Effector memory CD8-positive, alpha-beta T cell (primary cell): ENCODE measurements at places on chromosomes 7 and 10.

- DNase-seq = no peak
Measured at GRCh38 chr7:112105584-112106530, 100.3 kb downstream of the DOCK4 start.

DNA sequence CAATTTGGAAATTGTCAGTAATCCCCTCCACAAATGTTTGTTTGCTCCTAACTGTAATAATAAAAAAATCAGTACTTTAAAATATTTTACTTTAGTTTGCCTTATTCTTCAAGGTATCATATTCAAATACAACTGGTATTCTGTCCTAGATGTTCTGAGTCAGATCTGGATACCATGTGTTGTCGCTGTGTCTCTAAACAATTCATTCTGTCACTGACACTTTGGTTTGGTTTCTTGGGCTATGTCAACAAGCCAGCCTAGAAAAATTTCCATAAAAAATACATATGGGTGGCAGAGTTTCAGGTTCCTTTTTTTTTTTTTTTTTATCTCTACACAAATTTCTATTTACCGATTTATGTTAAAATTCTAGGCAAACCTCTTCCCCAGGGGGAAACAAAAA, 33.2 kb upstream of the SEMA3D start:
- no peak for DNase-seq

- no peak for DNase-seq
Measured at GRCh38 chr10:19843487-19843886, 27.3 kb downstream of the PLXDC2 start.

DNA sequence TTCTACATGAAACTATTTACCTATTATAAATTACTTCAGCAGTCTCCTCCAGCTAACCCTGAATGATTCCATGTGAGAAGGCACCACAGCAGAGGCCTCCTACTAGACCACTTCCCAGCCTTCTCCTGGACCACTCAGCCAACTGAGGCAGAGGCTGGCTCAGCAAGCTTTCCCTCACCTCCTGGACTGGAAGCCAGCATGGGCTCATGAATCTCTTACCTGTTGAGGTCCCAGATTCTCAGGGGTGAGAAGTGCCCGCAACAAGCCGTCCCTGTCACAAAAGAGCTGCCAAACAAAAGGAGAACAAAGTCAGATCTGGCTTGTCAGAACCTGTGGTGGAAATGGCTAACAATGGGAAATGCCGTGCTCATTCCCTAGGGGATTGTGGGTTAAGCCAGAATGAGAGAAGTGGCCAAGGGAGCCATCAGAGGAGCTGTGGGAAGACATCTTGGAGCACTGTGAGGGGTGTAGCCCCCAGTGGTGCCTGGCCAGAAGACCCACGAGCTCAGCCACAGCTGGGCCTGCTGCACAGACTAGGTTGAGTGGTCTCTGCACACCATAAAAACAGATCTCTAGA, 36.5 kb downstream of the DPCD start:
- DNase-seq = no peak

- DNase-seq = no peak
Measured at GRCh38 chr10:71351628-71352319, 32.7 kb downstream of the SLC29A3 start.

GRCh38 chr7:158271646-158272045, 316.0 kb downstream of the PTPRN2 start:
- no peak for DNase-seq

- DNase-seq = no peak
Measured at GRCh38 chr7:157538321-157538720, 201.5 kb downstream of the DNAJB6 start.

- DNase-seq = no peak
Measured at GRCh38 chr7:155458111-155458877, at the start of gene EN2. EN2 (plus strand) TSS chr7:155458129; CDS start chr7:155458378, 249 bp downstream.

DNA sequence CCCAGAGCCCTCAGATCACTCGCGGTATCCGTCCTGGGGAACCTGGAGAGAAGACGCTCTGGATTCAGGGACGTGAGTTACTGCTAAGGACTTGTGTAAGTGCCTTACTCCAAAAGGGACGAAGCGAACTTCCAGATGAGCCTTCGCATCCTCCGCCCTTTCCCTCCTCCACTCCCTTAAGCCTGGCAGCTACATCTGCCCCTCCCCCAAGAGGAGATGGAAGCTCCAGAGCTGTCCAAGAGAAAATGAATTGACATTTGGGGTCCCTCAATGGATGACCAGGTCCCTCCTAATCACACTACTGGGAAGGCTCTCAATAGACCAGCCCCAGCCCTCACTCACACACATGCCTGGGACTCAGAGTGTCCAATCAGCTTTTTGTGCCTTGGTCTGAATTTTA, 31.3 kb upstream of the GDF10 start:
- no peak for DNase-seq

DNA sequence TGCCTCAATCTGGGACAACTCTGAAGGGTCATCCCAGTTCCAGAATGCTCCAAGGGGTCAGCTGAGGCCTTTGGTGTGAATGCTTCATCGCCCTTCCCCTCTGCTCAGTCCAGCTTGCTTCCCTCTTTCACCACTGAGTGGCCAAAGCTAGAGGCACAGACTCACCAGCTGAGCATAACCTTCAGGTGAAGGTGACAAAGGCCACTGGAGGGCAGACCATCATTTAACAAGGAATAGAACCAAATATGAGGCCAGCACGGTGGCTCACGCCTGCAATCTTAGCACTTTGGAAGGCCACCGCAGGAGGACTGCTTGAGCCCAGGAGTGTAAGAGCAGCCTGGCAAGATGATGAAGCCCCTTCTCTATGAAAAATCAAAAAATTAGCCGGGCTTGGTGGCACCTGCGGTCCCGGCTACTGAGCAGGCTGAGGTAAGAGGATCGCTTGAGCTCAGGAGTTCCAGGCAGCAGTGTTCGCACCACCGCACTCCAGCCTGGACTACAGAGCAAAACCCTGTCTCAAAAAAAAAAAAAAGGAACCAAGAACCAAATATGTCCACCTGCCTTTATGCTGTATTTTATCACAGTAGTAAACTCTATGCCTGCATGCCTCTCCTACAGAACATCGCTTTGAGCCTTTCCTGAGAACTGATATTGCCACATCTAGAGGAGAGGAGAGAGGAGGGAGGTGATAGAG, 13.4 kb downstream of the PRKAG2 start:
- DNase-seq = no peak

GRCh38 chr7:42698600-42699374, 213.1 kb downstream of the C7orf25 start:
- no peak for DNase-seq

- DNase-seq = no peak
Measured at GRCh38 chr7:34061149-34061548, 155.8 kb downstream of the BMPER start.

DNA sequence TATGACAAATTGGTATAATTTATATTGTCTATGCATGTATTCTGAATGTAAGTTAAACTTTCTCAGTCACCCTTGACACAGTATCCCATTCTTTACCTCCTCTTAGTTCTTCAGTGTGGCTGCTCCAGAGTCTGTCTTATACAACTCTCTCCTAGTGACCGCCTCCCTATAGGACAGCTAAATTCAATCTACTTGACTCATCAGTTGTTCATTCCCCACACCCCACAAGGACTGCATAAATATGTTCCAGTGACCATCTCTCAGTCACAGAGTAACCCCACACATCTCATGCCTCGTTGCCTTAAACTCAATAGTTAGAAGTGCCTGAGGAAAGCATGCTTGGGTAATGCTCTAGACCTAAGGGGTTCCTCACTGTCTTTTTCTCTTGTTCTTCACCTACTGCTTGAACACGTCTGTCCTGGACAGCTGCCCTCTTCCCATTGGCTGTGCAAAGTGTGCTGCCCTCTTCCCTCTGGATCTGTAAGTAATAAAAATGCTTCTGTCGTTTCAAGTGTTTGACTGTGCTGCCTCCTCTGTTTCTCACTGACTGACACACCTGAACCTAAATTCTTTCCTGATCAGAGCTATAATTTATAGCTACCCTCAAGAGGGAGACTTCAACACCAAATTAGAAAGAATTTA, 494.6 kb upstream of the GRM3 start:
- DNase-seq = no peak

GRCh38 chr10:103969857-103970627, 3.1 kb downstream of the SLK start:
- no peak for DNase-seq

- DNase-seq = peak; percentile 57
Measured at GRCh38 chr7:142811154-142811737, 40.5 kb downstream of the PRSS2 start.

DNA sequence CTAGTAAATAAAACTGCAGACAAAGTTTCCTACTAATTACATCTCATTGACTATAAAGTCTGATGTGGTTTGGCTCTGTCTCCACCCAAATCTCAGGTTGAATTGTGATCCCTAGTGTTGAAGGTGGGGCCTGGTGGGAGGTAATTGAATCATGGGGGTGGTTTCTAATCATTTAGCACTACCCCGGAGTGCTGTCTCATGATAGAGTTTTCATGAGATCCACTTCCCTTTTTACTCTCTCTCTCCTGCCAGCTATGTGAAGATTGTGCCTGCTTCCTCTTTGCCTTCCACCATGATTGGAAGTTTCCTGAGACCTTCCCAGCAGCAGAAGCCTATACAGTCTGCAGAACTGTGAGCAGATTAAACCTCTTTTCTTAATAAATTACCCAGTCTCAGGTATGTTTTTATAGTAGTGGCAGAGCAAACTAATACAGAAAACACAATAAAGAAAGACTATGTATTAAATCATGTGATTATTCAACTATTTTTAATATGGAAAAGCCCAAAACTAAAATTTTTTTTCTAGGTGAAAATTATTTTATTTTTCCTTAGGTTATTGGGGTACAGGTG, 232.1 kb downstream of the FZD1 start:
- no peak for DNase-seq

DNA sequence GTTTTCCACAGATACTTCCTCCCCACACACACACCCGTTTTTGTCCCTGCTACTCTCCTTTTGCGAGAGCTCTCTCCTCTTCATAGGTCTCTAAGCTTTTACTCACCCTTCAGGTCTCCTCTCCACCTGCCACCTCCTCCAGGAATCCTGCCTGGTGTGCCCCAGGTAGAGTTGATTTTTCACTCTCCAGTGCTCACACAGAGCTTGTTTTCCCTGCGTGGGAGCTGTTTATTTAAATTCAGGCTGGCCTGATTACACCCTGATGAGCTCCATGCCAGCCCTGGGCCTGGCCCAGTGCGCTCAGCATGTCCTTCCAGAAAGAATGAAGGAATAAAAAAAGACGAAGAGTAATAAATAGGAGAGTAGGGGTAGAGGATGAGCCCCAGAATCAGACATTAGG, 7.5 kb upstream of the CLDN4 start:
- no peak for DNase-seq

DNA sequence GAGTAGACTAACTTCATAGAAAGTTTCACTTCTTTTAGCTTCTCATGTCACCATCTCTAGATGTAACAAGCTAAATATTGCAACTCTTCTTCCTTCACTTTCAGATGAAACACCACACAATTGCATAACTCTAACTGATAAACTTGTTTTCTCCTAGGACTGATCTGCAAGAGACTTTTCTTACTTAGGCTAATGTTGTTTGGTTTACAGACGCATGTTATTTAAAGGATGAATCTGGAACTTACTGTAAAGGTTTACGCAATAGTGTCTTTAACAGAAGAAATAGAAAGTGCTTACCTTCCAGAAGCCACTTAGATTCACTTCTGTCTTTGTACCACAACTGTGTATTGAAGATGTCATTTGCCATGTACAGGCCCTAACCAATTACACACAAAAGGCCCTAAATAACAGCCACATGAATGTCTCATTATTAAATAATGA, 22.1 kb upstream of the ZC3HAV1 start:
- no peak for DNase-seq

GRCh38 chr10:30562787-30563186, 66.8 kb downstream of the LYZL2 start:
- no peak for DNase-seq

DNA sequence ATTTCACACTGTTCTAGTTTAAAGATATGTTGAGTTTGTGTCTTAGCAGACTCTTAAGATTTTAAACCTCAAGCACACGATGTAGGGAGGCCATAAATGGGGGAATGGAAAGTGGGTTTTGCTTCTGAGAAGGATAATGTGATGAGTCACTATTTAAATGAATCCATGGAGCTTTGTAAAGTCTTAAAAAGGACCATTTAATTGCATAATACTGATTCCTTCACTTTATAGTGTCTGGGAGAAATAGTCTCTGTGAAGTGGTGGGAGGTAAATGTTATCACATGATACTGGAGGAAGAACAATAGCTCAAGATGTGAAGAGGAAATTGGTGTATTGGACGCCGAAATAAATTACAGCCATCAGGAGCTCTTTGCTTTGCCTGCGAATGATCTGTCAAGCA, 84.0 kb upstream of the MYO3A start:
- DNase-seq = no peak

GRCh38 chr10:28801869-28802268, 124.5 kb downstream of the BAMBI start:
- no peak for DNase-seq

- DNase-seq = no peak
Measured at GRCh38 chr10:75651417-75651816, 220.0 kb downstream of the LRMDA start.

GRCh38 chr7:71784180-71784579, 628.0 kb downstream of the CALN1 start:
- DNase-seq = no peak

DNA sequence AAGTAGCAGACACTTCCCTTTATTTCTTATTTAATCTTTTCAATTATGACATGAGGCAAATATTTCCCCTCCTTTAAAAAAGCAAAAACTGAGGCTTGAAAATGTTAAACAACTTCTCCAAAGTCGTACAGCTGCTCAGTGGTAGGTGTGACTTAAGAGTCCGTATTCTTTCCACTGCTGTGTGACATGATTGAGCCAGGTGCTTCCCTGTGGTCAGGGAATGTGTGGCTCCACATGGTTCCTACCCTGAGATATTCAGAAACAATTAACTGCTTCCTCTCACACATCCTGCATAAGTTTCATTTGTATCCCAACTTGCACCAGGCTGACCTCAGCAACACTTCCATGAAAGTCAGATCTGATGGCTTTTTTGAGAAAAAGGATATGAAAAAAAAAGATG, 13.6 kb downstream of the OPALIN start:
- DNase-seq = no peak

DNA sequence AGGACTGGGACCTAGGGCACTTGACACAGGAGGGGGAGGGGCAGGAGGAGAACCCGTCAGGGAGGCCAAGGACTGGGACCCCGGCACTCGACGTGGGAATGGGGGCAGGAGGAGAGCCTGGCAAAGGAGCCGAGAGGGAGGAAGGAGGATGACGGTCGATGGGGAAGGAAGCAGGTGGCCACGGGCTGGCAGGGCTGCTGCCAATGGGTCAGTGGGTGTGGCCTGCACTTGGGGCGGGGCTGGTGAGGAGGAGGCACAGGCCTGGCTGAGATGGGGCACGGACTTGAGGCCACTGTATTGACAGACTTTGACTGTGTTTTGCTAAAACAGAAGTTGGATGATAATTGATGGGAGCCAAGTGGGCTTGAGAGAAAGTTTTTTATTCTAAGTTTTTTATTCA, 68.9 kb downstream of the RBM33 start:
- no peak for DNase-seq

GRCh38 chr7:93592588-93593266, 18.2 kb upstream of the CALCR start:
- no peak for DNase-seq

DNA sequence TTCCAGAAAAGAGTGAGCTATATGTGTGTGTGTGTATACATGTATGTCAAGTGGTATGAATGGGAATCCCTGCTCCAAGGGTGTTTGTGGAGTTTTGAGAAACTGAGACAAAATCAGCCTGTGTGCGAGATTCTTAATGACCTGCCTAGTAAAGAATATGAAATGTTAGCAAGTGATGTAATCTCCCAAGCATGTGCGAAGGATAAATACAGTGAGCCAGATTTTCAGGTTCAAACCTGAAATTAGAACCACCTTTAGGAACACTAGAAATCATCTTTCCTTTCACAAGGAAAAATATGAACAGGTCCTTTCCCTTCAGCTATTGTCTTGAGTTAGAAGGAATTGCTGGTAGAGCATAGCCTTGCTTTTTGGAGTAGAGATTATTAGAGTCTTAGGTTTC, 457.6 kb downstream of the LRMDA start:
- no peak for DNase-seq
